Left hindlimb (tissue), 1 donor: ENCODE measurements at places on chromosomes 3 and 15.

GRCh38 chr3:186670155-186670554, 4.3 kb downstream of the HRG start:
- DNase-seq: no peak

DNA sequence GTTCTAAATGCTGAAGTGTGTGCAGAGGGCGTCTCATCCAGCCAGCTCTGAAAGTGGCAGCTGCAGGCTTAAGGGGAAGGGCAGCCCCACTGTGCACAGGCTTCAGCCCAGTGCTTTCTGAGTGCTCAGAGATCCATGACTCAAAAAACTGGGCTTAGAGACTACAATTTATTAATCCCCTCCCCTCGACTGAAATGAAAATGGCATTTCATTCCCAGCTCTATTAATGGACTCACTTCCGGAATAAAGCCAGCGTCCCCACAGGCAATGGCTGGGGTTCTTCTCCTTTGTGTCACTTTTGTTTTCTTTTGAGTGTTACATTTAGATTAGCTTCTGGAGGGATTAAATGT, 55.5 kb upstream of the PLXNA1 start:
- no peak for DNase-seq

GRCh38 chr3:71409352-71409751, 174.2 kb downstream of the FOXP1 start:
- no peak for DNase-seq

GRCh38 chr3:139454346-139454745, 22.0 kb downstream of the RBP2 start:
- DNase-seq: no peak

GRCh38 chr3:139928708-139929505, 6.1 kb upstream of the CLSTN2 start:
- no peak for DNase-seq

DNA sequence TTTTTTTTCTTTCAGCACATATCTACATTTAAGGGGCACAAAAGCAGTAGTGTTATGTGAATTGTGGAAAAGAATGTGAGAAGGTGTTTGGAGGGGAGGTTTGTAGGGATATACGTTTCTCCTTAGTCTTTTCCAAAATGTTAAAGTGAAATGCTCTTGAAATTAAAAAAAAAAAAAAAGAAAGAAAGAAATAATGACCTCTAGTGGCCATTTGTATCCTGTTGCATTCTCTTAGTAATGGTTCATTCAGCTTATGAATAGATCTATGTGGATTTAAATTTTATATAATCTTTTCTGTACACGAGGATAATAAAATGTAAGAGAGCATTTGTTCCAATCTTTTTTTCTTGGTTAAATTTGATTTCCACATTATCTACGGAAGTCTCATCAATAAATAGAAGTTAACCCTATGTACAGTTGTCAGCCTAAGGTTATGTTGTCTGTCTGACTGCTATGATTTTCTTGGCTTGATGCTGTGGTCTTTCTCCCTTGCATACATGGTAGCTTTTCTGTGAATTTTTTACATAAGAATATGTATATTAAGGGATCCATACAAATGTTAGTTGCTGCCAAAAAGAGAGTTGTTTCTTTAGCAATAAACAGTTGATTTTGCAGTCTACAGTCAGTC, 1.7 kb downstream of the P2RY13 start:
- no peak for DNase-seq

- DNase-seq: no peak
Measured at GRCh38 chr3:136916223-136916622, 41.6 kb upstream of the IL20RB start.
